ENCODE measurements at places on chromosomes 5 and 9.
A peak's percentile ranks its signal among the peaks of the same experiment; 100 is the strongest.

- DNase-seq = no peak
These were observed 5.6 kb downstream of the EGFLAM start for GRCh38 chr5:38263983-38264382.

DNA sequence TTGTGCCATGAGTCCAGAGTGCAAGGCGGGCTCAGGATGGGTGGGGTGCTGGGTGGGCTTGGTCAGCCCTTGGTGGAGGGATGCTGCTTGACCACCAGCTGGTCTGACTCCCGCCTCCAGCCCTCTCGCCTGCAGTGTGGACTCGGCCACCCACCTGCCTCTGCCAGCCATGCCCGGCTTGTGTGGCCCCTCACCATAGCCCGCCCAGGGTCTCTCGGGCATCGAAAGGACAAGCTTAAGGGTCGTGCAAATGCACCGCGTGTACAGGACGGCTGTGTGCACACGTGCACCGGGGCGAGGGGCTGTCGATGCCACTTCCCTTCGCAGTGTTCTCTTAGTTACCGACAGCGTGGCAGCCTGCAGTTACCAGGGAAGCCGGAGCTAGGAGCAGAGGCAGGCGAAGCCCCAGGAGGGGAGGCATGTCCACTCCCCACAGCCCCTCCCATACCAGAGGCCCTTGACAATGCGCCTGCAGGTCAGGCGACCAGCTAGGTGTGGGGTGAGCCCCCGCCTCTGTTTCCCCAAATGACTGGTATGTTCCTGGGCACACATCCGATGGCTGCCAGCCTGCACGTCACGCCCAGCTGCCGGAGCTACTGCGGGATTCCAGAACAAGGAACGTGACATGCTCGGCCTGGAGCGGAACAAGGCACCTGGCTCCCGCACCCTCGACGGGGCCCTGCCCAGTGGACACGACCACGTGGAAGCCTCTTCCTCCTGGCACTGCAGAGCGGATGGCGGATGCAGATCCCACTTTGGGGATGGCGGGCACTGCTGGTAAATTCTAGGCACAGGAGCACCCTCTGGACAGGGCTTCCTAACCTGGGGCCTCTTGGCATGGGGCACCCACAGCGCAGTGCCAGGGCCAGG is 7.8 kb downstream of the LCN9 start:
- no peak for DNase-seq

DNA sequence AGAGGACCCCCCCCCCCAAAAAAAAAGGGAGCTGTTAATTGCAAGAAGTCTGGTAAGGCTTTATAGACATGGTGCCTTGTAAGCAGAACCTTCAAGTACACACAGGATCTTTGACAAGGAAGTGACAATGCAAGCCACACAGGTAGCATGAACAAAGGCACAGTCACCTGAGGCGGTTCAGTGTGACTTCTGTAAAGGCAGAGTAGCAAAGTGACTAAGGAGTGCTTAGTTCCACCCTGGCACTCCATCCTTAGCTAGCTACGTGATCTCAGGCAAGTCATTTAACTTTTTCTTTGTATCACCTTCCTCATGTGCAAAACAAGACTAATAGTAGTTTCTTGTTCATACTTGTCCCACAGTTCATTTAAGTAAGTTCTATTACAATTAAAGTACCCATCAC is 282.0 kb downstream of the PRELID2 start:
- no peak for DNase-seq

DNA sequence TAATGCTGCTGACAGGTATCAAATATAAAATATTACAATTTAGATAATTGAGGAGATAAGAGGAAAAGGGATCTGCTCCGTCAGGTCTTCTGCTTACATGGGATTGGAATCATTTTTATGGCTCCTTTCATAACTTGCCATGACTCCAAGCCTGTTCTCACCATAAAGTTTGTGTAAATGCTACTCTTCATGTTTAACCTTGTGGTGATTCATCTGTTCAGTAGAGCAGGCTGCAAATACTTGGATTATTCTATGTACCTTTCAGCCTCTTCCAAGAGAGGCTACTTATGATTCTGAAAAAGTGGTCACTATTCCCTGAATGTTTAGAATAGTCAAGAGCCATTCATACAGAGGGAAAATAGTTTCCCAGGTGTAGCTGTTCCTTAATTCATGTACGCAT is 66.9 kb downstream of the SLC44A1 start:
- no peak for DNase-seq

DNA sequence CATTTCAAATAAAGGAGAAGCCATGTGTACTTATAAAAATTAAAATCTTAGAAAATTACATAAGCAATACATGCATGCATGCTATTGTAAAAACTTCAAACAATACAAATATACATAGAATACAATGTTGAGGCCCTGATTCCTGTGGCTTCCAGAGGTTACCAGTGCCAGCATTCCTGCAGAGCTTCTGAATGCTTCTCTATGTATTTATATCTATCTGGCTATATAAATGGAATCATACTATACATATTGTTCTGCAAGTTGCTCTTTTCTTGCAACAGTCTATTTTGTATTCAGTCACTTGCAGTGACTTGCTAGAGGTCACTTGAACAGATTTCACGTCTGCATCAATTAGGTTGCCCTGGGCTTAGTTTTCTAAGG is 3.2 kb upstream of the IL12B start:
- DNase-seq = no peak

GRCh38 chr9:134535171-134535570 is 106.4 kb upstream of the COL5A1 start:
- no peak for DNase-seq

- DNase-seq = no peak
These were observed 46.7 kb downstream of the MYO10 start for GRCh38 chr5:16889203-16889971.

DNA sequence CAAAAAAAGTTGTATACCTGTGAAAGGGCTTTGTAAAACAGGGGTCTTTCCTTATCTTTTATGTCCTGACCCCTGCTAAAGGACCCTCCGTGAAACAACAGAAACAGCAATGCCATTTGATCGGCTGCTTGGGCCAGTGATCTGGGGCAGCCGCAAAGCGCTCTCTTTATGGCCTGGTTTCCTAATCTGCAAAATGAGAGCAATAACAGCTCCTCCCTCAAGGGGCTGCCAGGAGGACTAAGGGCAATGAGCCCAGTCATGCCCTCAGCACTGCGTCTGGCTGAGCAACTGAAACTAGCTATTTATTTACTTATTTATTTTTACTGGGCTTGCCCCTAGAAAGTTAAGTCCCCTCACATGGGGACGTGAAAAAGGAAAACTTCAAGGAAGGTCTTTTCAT is 18.3 kb downstream of the CMBL start:
- DNase-seq = no peak

- DNase-seq = peak; percentile 66
These were observed 55.5 kb upstream of the FUBP3 start for GRCh38 chr9:130523921-130524320.

GRCh38 chr9:25964239-25964638 is 286.0 kb upstream of the TUSC1 start:
- peak; percentile 31 for DNase-seq

- DNase-seq = no peak
These were observed 194.2 kb upstream of the CHD1 start for GRCh38 chr5:99122976-99123375.

GRCh38 chr9:35863583-35863982 is 6.6 kb downstream of the OR13J1 start:
- DNase-seq = no peak

GRCh38 chr9:136172412-136173079 is 32.4 kb downstream of the LHX3 start:
- no peak for DNase-seq

DNA sequence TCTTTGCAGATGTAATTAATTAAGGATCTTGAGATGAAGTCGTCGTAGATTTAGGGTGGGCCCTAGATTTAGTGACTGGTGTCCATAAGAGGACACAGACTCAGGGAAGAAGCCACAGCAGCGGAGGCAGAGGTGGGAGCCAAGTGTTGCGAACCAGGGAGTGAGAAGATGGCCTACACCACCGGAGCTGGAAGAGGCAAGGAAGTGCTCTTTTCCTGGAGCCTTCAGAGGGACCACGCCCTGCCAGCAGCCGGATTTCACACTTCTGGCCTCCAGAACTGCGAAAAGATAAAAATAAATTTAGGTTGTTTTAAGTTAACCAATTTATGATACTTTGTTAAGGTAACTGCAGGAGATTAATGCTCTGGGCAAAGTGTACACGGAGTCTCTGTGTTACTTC is 30.7 kb downstream of the EHMT1 start:
- no peak for DNase-seq

DNA sequence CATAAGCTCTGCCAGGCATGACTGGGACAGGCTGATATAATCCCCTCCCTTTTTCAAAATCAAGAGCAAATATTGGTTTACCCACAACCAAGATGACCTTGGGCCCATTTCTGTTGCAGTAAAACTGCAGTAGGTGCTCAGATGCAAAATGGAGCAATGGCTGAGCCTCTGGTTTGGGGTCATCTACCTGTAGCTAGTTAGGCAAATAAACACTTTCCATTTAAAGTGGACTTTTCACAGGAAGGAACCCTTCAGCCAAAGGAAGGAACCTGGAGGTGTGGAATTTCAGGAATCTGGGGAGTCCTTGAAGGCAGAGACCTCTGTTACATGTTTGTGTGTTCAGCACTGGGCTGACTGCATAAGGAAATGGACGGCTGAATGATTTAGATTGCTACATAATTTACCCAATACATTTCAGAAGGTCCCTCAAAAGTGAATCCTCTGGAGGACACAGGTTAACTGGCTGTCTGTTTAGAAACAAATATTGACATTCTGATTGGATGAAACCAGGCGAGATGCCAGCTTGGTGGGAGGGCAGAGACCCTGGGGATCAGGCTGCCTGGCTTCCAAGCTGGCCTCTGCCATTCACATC is 170.1 kb upstream of the ZNF618 start:
- DNase-seq = no peak

DNA sequence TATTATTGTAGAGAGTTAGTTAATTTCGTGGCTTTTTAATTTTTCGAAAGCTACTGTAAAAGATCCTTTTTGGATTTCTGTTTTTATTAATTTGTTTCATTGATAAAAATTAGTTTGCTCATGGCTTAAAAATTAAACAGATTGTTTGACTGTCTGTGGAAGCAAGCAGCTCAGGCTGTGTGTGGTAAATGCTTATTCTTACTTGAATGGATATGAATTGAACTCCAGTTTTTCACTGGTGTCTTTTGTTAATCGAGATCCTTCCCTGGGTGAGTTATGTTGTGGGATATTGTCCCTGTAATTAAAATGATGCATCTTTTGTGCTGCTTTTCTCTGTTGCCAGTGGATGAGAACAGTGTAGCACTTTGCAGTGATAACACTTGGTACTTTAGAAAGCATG is 75.3 kb downstream of the PIK3R1 start:
- DNase-seq = no peak

- no peak for DNase-seq
These were observed 37.3 kb downstream of the STK10 start for GRCh38 chr5:172150514-172151425.

GRCh38 chr5:42089705-42090104 is 164.6 kb downstream of the FBXO4 start:
- DNase-seq = no peak

- no peak for DNase-seq
These were observed 338.2 kb downstream of the NTRK2 start for GRCh38 chr9:85007748-85008147.

GRCh38 chr5:139458580-139459407 is 3.7 kb downstream of the ECSCR start:
- no peak for DNase-seq

DNA sequence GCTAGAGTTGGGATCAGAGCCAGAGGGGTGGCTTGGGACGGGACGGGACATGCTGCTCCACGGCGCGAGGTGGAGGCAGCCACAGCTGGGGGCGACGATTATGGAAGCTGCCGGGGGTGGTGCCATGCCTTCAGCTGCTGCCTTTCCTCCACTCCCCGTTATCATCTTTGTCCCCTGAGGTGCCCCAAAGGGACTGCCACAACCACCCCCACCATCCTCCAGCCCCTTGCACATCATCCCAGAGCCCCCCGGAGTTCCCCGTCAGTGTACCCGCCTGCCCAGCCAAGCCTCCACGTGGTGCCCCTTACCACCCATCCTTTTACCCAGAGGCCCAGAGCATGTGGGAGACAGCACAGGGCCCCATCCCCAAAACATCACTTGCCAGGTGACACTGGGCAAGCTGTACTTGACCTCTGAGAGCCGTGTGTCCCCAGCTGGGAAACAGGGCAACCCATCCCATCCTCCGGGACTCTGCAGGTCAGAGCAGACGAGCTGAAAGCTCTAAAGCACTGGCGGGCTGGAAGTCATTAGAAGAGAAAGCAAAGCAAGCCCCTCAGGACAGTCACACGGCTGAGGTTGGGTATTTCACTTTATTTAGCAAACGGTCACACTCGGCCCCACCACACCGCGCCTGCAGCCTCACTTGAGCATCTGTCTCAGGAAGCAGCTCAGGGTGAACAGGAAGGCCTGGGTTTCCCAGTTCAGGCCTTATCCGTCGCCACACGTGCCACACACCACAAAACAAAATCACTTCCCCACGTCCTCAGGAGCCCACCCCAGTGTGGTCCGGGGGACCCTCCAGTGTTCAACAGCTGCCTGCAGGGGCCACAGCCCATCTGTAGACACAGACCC is 19.5 kb upstream of the MXD3 start:
- no peak for DNase-seq

- DNase-seq = no peak
These were observed 15.4 kb upstream of the SUSD3 start for GRCh38 chr9:93043122-93043521.

DNA sequence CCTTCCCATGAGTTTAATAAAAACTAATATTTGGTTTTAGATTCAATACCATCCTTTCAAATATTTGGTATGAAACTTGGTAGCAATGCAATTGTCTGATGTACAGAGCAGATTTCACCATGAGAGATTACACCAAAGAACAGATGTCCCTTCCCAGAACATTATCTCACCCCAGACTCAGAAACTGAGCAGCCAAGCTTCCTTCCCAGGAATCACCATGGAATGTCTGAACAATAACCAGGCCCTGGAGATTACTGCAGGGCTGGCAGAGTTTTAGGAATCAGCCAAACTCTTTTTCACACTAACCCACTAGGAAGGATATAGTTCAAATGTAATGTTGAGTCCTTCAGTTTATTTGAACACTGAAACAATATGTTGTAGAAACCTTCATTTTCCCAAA is 23.9 kb downstream of the CLTA start:
- DNase-seq = no peak

- DNase-seq = no peak
These were observed 12.1 kb downstream of the BSPRY start for GRCh38 chr9:113361304-113362018.

DNA sequence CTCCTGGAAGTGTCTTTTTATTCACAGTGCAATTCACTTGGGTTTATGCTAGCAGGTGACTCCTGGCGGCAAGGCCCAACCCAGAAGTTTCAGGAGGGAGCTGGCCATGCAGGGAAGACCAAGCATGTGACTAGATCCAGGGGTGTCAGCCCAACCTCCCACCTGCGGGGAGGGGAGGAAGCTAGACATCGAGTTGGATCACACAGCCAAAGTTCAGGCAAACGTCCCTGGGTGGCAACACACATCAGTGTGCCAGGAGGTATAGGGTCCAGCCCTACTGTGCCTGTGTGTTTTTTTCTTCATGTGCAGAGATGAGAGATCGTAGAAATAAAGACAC is 25.3 kb downstream of the PNPLA7 start:
- no peak for DNase-seq
